HepG2 (cell line): ENCODE measurements at places on chromosomes 5 and 9. TPM values are rescaled to one million over a fixed set of nuclear protein-coding genes. Genes with fewer than 3 reads are reported as not detected.

The SPATA31A3 gene
- not detected in 2 replicates for total RNA-seq

- no peak for DNase-seq
These were observed 251.5 kb downstream of the SLF1 start for GRCh38 chr5:94869921-94870320.

- DNase-seq: no peak
These were observed 107.0 kb downstream of the GPBP1 start for GRCh38 chr5:57280853-57281252.

DNA sequence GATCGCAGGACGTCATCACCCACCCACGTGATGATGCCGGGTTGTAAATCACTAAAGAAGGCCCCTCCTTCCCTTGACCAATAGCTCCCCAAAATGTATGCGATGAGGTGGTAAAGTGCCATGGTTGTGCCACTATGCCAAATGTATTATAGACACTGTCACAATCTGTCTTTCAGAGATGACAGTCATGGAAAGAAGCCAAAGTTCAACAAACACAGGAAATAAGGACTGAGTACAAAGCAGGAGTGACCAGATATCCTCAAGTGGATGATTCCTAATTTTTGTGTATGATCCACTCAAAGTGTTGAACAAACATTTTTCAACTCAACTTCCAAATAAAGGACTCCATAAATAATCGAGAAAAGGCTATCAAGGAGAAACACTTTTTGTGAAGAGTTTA lies 12.5 kb downstream of the GLIS3 start:
- DNase-seq: no peak

The ENTR1 gene
- 56.6 and 76.4 TPM in 2 replicates for total RNA-seq

DNA sequence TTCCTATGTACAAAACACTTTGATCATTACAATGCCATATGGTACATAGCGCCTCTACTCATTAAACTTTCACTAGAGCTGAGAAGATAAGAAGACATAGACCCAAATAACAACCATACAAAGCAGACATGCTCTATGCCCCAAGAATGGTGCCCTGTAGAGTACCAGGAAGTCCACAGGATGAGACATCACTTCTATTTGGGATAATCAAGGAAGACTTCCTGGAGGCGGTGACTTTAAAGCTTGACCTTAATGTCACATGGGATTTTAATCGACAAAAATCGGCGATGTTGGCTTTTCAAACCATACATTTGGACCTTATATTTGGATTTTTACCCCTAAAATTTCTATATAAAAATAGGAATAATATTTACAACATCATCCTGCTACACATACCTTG lies 224.3 kb upstream of the MAP3K1 start:
- DNase-seq: no peak

DNA sequence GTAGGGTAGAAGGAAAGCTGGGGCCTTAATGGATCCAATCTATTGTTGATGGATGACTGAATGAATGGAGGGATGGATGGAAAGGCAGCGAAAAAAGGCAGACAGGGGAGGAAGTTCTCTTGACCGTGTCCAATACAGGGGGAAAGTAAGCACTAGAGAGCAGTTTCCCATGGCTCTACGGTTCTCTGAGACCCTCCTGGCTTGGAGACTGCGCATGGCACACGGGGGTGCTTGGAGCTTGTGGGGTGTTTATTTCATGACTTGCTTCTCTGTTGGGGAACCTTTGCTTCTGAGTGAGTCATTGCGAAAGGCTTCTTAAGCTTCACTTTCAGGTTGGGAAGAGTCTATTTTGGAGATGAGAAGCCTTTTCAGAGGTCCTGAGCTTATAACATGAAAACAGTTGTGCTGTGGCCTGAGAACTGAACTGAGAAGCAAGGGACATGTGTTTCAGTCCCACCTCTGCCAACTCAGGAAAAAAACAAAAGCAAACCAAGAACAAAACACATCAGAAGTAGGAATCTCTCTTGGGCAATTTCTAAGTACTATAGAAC lies 12.8 kb upstream of the TEX48 start:
- DNase-seq: no peak

DNA sequence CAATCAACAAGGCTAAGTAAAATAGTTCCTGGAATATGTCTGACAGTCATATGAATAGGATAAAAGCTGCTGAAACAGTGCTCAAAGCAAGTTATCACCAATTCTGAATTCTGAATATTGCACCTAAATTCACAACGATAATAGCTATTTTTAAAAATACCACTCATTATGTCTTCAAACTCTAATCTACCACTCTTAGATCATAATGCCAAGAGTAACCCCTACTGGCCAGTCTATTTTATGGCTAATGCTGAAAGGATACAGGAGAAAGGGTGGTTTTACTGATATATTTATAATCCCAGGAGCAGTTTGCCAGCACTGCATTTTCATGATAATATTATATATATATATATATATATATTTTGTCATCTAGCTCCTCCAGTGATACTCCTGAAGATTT lies 232.8 kb downstream of the PDE4D start:
- no peak for DNase-seq

GRCh38 chr9:28410411-28410810 lies 837.1 kb upstream of the C9orf72 start:
- no peak for DNase-seq

The QRFP gene
- total RNA-seq: not detected in 2 replicates

- no peak for DNase-seq
These were observed 138.9 kb downstream of the NXNL2 start for GRCh38 chr9:88673886-88674285.

The CMYA5 gene
- total RNA-seq: 0.13 and 0.18 TPM in 2 replicates
